ENCODE measurements at places on chromosomes 16 and 17. TPM values are rescaled to one million over a fixed set of nuclear protein-coding genes. Genes with fewer than 3 reads are reported as not detected.

- no peak for DNase-seq
These were observed 65.2 kb downstream of the OMG start for GRCh38 chr17:31231852-31232251.

DNA sequence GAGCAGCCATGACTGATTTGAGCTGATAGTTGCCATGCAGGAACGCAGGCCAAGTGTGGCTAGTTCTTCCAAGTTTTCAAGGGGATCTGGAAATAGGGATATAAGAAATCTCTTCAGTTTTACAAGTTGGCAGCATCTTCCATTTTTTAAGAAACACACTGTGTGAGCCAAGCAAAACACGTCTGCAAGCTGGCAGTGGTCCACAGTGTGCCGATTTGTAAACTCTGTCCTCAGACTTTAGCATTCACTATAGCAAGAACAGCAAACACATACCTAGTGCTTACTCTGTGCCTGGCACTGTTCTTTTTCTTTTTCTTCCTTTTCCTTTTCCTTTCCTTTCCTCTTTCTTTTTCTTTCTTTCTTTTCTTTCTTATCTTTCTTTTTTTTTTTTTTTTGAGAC lies 2.9 kb downstream of the ORAI3 start:
- DNase-seq: no peak

GRCh38 chr17:71530248-71530647 lies 590.6 kb upstream of the SOX9 start:
- no peak for DNase-seq

RAI1 gene
- 2.0 TPM for polyA plus RNA-seq

KRT35 gene
- not detected for polyA plus RNA-seq

KRT27 gene
- not detected for polyA plus RNA-seq

DNA sequence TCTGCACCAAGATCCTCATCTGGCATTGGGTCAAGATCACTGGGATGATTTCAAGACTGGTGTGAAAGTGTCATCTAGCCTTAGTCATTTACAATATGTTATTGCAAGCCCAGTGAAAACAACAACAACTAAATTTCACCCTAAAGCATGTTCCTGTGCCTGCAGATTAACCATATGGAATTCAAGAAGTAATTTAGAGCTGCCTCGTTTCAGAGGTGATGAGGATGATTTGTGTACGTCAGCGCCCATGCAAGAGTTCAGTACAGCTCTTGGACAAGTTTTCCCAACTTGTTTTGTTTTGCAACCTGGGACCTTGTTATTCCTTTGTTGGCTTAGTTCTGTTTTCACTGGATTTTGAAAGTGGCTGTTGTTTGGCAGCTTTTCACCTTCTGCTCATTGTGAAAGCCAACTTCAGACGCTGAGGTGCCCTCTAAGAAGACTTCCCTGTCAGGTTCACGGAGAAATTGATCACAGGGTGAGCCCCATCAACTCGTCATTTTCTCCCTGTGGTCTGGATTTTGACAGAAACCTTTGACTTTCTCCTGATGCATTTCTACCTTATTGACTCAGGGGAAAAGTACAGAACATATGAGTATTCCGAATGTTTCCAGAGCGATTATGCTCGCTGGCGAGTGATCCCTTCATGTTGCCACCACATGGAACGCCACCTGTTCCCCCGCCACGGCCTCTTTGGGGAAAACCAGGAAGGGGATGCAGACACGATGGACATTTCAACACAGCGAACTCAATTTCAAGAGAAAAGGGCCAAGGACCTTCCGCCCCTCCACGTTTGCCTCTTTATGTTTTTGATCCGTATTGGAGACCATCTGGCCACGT lies 85.6 kb downstream of the FOXL1 start:
- DNase-seq: no peak

DNA sequence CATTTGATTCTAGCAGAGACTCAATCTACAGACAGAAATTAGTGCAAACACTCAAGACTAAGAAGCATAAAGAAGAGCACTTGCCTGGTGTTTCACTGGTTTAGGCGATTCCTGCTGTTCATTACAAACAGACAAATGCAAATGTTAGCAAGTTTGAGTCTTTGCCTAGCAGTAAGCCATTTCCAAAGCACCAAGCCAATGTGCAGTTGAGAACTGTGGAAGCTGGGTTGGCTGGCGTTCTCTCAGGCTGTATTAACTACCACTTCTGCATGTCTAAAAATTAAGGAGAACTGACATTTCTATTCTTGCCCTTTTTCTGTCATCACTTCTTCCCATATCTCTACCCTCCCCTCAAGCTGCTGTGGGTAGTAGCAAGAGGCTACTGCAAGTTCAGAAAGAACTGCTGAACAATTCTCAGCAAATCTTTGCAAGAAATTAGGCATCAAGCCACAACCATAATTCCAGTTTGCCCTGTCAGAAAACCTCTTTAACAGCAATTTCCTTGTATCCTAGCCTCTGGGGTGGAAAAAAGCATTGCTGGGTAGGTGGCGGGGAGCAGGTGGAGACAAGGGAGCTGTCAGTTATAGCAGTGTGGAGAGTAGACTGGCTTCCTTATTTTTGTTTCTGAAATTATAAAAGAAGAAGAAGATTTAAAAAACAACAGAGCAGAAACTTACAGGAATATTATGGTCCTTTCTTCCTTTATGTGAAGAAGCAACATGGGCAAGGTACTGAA lies 53.8 kb downstream of the MYH10 start:
- DNase-seq: no peak

HSF5 gene
- polyA plus RNA-seq: not detected

All from immature natural killer cell (primary cell).